ENCODE measurements at places on chromosomes 11 and 22.

- no peak for DNase-seq
Measured at GRCh38 chr22:32584650-32585049, 110.0 kb downstream of the FBXO7 start.

GRCh38 chr11:129280027-129280811, 88.1 kb upstream of the ARHGAP32 start:
- peak; percentile 12 for DNase-seq

DNA sequence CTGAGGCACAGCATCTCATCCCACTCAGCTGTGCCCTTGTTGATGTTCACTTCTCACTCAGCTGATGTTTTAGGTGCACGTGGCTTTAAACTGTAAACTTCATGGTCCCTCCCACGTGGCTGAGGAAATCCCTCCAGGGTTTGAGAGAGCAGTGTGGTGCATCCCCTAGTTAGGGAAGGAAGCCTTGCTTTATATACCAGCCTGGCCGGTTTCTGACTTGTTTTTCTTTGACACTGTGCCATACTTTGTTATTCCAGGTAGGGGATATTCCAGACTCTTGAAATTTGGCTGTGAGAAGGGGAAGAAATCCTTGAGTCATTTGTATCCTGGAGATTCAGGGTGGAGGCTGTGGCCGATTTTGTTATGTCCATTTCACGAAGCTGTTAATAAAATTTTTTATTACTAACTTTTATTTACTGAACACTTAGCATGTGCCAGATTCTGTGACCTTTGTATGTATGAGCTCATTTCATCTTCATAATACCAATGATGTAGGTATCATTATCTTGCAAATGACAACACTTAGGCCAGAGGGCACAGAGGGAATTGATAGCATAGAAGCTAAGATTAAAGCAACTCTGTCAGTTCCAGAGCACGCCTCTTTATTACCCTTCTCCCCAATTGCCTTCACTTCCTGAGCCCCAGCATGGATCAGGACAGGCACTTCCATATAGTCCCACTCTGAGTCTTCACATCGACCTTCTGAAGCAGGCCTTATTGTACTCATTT, 116.6 kb downstream of the NAV2 start:
- DNase-seq: no peak

DNA sequence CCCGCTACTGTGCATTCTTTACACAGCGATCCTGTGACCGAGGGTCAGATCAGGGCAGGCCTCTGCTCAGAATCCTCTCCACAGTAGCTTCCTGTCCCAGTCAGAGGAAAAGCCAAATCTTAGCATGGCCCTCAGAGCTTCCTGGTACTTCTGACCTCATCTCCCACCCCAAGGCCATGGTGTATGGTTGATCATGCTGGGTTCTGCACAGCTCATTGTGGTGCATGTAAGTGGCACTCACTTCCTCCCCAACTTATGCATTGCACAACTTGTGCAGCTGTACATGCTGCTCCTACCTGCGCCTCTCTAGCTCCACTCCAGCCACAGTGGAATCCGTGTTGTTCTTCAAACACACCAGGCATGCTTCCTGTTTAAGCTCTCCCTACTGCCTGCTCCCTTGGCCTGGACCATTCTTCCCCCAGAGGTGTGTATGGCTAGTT, 20.3 kb downstream of the BMAL1 start:
- no peak for DNase-seq

- no peak for DNase-seq
Measured at GRCh38 chr11:71307811-71308645, 55.7 kb upstream of the SHANK2 start.

- no peak for DNase-seq
Measured at GRCh38 chr22:44098966-44099530, 74.9 kb downstream of the PARVB start.

DNA sequence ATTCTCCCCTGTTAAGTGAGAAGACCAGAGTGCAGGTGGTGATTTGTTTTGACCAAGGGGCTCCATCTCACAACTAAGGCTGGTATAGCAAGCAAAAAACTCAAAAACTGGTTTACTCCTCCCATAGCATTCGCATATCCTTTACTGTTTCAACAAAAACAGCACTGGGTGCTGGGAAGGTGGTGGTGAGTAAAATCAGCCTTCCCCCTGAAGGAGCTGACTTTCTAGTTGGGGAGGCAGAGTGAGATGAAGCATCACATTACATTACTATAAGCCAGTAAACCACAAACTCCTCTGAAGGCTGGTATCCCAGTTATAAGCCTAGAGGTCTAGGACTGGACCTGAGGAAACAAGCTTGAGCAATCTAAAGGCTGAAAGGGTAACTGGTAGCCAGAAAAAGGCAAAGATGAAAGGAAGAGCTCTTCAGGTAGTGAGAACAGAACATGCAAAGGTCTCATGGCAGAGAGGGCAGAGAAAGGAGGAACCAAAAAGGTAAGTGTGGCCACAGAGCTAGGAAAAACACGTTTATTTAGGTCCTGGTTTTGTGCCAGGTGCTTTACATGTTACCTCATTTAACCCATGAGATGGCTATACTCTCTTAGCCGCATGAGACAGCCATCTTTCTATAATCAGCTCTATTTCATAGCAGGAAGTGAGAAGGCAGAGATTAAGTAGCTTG, 22.3 kb downstream of the TMEM123 start:
- no peak for DNase-seq

- DNase-seq: peak; percentile 17
Measured at GRCh38 chr22:19576460-19577421, 52.5 kb upstream of the CLDN5 start.

GRCh38 chr11:73296501-73297230, 11.4 kb upstream of the ARHGEF17 start:
- DNase-seq: no peak

GRCh38 chr11:47354913-47355282, 2.4 kb upstream of the MYBPC3 start:
- no peak for DNase-seq

DNA sequence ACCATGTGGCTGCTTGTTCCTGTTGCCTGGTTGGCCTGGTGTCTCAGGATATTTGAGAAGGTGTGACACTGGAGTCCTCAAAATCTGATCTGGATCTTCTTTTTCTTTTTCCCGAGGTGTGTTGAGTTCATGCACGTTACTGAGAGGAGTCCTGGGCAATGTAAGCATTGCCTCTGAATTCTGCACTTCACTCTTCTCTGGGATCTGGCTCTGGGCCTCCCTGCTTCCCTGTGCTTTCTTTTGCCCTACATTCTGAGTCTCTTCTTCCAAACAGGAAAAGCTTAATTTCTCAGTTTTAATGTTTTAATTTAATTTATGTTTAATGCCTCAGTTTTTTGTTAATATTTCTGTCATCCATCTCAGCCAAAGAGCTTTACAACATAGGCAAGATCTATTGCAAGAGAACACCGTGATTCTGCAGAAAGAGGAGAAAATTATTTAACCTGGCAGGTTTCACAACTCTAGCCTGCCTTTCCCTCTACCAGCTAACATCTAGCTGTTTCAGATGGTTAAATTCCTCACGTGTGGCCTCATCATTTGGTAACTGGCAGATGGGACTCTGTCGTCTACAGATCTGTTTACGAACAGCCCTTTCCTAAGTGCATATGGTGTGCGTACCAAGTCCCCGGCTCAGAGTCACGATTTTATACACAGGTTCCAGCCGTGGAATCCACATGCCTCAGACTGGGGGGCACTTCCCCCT, 24.7 kb downstream of the LDLRAD3 start:
- no peak for DNase-seq

- no peak for DNase-seq
Measured at GRCh38 chr11:12539572-12539971, 134.6 kb upstream of the TEAD1 start.

- no peak for DNase-seq
Measured at GRCh38 chr11:1888347-1888753, 3.3 kb downstream of the PRR33 start.

DNA sequence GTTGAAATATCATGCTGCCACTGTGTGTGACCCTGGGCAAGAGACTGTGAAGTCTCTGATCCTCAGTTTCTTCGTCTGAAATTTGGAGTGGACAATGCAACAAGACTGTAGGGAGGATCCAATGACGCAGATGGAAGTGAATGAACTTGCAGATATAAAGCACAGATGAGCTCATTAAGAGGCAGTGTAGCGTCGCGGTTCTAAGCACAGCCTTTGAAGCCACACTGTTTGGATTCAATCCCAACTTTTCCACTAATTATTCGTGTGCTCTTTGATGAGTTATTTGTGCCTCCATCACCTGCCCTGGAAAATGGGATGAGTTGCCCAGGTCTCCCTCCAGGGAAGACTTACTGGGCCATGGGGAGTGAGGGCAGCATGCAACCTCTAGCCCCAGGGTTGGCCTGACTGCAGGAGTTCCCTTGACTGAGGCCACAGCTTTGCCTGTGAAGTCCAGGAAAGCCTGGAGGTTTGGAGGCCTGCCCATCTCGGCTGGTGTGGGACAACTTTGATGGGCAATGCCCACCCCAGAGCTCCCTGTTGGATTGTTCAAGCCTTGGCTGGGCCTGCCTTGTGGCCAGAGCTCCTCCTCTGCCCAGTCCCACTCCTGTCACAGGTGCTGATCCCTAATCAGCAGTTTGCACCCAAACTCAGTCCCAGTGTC, 266.0 kb upstream of the B3GAT1 start:
- DNase-seq: no peak

- DNase-seq: no peak
Measured at GRCh38 chr11:102564110-102564509, 33.6 kb upstream of the MMP7 start.

- peak; percentile 53 for DNase-seq
Measured at GRCh38 chr11:64152841-64153691, 12.8 kb downstream of the MACROD1 start.

DNA sequence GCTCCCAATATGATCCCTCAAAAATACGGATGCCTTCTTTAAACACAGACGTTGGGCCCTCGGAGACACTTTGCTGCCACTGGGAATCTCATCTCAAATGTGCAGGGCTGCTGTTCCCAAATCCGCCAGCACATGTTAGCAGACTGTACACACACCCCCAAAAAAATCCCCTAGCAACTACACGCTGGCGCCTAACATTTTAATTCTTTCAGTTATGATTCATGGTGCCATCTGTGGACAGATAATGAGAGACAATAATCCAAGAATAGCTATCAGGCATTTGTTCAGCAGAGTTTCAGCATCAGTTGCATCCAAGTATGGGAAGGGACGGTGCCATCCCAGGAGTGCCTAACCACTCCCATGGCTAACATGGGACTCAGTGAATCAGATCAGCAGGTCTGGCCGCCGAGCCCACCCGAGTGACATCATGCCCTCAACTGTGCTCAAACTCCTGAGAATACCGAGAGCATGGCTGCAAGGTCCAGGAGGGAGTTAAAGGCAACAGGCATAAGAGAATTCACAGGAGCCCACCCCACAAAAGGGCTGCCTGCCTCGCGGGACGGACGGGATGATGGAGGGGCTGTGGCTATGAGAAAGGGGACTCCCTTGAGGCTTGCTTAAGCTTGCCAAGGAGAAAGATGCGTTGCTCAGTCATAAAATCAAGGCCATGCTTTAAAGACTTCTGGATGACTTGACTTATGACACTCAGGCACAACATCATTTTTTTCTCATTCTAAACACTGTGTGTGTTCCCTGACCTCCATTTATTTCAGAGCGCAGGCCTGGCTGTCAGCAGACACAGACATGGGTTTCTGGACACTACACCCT, 337.0 kb downstream of the SHANK2 start:
- DNase-seq: no peak

DNA sequence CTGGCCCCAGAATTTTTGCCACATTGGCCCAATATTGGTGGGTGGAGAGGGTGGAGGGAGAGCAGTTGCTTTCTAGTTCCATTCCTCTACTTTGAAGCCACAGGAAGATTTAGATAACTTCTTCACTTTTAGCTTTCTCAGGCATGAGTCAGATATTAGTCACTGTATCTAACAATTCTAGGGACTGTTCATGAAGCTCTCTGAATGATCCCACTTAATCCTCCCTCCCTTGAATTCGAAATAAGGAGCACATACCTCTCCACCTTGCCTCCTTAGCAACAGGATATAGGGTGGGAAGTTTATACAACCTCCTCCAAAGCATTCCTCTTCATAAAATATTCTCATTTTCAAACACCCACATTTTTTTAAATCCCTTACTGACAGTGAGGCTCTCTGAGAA, 13.5 kb downstream of the FSHB start:
- DNase-seq: no peak

- DNase-seq: no peak
Measured at GRCh38 chr22:31449506-31449905, 40.1 kb downstream of the EIF4ENIF1 start.

GRCh38 chr22:44555046-44555445, 57.0 kb upstream of the RTL6 start:
- DNase-seq: no peak

DNA sequence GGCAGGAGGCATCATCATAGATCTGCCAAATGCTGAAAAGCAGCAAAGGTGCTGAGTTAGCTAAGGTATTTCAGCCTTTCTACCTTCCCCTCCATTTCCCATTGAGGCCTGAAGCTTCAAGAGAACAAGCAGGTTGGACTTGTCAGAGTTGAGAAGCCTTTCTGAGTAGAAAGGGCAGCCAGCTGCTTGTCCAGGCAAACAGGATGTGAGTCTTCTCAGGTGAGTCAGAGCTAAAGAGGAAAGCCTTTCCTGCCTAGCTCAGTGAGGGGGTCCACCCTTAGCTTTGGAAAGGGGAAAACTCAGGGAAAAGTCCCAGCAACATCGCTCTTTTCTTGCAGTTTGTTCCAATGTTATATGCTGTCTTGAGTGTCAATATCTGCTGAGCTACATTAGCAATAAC, 13.2 kb upstream of the MPZL2 start:
- no peak for DNase-seq

DNA sequence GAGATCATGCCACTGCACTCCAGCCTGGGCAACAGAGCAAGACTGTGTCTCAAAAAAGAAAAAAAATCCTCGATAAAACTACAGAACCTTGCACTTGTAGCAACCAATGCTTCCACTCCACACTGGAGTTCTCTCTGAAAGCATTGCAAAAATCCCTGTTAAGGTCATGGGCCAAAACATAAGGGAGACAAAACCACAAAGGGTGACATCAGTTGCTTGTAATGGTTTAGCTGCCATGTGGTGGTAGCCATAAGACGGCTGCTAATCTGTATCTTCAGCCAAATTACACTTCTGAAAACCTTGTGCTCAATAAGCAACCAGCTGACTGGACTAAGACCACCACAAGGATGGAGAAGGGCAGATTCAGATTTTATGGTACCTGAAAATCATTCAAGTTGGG, 20.6 kb upstream of the TPH1 start:
- no peak for DNase-seq

GRCh38 chr22:48510599-48510998, 1317.1 kb downstream of the BRD1 start:
- DNase-seq: no peak

GRCh38 chr11:132158091-132158490, 787.7 kb downstream of the NTM start:
- DNase-seq: peak; percentile 28

DNA sequence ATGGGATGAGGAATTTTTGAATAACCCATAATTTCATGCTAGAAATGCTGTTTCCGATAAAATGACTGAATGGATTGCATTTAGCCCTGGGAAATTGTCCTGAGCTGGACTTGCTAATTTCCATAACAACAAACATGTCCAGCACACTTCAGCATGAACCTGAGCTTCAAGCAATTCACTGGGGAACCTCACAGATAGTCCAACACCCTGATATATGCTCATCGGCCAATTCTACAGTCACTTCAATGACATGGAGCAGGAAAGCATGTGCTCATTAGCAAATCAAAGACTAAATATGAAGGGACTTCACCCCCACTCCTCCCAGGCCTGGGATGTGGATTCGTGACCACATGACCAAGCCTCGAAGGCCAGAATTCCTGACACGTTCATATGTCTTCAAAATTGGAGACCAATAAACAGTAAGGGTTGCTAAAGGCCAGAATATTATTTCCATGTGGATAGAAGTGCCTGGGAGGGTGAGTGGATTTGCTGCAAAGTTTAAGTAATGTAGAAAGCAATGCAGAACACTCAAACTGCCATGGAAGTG, 131.9 kb downstream of the SLC1A2 start:
- no peak for DNase-seq
